ENCODE measurements at places on chromosomes 3 and 15.

DNA sequence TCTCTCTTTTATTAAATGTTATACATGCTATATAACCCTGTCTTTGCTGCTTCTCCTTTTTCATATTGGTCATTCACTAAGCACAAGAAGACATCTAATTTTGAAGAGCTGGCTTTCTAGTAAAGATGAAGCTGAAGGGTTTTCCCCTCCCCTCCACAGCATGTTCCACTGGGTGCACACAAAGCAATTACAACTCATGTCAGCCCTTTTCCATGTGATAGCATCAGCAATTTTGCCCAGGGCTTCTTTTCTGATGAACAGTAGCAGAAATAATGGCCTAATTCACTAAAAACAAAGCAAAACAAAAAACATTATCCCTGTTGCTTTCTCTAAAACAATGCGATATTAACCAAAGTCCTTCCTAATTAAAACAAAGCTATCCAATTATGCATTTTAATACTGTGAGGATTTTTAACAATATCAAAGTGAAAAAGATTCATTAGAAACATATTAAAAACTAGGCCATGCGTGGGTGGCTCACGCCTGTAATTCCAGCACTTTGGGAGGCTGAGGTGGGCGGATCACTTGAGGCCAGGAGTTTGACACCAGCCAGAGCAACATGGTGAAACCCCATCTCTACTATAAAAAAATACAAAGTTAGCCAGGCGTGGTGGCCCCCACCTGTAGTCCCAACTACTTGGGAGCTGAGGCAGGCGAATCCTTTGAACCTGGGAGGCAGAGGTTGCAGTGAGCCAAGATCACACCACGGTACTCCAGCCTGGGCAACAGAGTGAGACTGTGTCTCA is 12.2 kb upstream of the PIK3R4 start:
- DNase-seq: no peak

- DNase-seq: no peak
These were observed 9.9 kb upstream of the ETFA start for GRCh38 chr15:76321171-76321570.

DNA sequence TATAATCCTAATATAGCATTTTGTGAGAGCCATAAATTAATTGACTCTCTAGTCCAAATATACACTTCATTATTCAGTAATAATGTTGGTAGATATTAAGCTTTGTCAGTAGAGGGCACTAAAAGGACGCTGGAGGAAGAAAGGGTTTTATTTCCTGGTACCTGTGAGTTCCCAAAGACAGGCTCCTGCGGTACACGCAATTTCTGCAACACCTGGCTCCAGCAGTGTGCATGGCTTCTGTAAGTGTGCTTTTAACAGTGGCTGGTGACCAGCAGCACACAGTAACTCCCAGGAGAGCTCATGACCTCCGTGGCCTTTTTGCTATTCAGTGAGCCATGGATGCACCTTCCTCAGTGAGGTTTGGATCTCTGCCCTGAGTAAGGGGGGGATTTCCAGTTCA is 338.3 kb upstream of the ZNF385D start:
- no peak for DNase-seq

DNA sequence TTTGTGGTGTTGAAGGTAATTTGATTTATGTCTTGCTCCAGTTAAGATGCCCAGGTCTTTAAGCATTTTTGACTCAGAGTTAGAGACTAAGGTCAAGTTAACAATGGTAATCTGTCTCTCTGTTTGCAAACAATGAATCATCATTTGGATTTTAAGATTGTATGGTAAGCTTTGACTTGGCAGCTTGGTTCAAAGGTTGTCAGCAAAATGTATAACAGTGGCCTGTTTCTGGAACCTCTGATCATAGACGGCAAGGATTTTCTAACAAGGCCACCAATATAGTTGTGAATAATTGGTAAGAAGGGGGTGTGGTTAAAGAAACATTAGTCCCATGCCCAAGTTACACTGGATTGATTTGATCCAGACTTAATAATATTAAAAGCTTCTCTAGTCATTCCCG is 775.2 kb upstream of the GOLIM4 start:
- no peak for DNase-seq

DNA sequence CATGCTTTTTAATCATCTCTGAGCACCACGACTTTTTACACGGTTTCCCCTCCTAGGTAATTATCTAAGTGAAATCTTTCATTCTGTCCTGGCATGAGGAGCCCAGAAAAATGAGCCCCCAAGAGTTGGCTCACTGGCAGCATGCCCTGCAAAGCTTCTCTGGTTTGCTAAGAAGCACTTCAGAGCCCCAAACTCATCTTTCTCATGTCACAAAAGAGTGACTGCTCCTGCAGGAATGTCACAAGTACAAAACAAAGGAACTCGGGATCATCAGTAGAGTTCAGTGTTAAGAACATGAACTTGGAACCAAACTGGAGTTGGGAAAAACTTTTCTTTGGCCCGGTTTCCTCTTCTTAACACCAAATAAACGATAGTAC is 123.9 kb downstream of the FOXB1 start:
- DNase-seq: no peak

DNA sequence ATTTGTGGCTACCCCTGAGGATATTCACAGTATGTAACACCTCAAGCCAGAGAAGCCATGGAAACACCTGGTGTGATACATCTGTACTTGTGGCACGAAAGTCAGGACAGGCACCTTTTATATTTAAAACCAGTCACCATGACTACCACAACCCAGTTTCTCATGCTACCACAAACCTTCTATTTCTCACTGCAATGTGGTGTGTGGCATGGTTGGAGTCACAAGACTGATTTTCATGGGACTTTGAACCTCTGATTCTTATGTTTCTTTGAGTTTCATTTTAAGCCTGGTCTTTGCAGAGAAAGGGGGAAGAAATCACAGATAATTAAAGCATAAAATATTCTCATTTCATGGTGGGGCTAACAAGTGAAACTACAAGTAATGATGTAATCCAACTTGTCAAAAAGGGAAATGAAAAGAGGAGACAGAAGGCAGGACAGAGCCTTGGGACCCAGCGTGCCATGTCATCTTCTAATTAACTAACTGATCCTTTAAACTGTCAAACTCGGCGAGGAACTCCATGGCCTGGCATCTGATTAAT is 175.9 kb downstream of the PDZRN3 start:
- no peak for DNase-seq

DNA sequence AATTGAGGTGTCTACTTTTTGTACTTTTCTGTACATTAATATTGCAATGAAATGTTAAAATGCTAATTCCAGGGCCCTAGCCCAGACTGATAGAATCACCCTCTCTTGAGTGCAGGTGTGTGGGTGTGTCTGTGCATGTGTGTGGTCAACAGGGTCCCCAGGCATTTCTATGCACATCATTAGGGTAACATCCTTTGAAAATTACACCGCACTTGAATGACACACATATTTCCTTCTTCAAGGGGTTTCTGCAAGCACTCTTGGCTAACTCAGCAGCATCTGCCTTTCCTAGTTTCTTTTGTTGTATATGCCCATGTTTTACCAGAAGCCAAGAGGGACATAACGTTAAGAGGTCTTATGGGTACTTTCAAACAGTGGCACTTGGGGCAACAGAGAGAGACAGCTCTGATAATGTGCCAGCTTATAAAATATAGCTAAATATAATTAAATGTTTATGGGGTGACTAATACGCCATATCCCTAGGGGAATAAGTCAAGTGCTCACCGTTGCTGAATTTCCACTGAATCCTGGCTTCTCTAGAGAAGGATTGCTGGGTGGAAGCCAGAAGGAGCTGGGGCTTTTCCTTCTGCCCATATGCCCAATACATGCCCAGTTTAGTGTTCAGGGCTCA is 54.5 kb upstream of the LRIG1 start:
- no peak for DNase-seq
